Activated CD8-positive, alpha-beta memory T cell treated with anti-CD3 and anti-CD28 coated beads for 4 hours (primary cell): ENCODE measurements at places on chromosomes 6 and 20.

- DNase-seq: no peak
These were observed 36.3 kb downstream of the ZNF133 start for GRCh38 chr20:18324596-18325089.

DNA sequence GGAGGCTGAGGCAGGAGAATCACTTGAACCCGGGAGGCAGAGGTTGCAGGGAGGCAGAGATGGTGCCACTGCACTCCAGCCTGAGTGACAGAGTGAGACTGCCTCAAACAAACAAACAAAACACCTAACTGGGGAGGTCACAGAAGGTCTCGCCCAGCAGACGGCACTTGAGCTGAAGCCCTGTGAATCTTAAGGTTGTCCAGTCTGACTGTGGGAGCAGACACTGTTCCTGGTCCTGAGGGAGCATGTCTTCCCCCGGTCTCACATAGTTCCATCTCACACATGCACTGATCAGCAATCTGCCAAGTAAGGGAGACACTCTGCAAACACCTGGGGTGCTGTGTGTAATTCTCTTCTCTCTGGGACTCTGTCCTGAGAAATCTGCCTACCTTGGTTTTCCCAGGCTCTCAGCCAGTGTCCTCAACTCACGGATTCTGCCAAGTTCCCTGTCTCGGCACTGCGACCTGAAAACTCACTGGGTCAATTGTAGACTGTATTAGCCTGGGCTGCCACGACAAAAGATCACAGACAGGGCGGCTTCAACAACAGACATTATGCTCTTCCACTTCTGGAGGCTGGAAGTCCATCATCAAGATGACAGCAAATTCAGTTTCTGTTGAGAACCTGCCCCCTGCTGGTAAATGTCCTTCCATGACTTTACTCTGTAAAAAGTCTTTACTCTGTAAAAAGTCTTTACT, 94.3 kb downstream of the JPH2 start:
- DNase-seq: no peak

- no peak for DNase-seq
These were observed 57.8 kb downstream of the KIZ start for GRCh38 chr20:21183722-21184121.

GRCh38 chr6:123420512-123420911, 216.2 kb downstream of the TRDN start:
- DNase-seq: no peak

DNA sequence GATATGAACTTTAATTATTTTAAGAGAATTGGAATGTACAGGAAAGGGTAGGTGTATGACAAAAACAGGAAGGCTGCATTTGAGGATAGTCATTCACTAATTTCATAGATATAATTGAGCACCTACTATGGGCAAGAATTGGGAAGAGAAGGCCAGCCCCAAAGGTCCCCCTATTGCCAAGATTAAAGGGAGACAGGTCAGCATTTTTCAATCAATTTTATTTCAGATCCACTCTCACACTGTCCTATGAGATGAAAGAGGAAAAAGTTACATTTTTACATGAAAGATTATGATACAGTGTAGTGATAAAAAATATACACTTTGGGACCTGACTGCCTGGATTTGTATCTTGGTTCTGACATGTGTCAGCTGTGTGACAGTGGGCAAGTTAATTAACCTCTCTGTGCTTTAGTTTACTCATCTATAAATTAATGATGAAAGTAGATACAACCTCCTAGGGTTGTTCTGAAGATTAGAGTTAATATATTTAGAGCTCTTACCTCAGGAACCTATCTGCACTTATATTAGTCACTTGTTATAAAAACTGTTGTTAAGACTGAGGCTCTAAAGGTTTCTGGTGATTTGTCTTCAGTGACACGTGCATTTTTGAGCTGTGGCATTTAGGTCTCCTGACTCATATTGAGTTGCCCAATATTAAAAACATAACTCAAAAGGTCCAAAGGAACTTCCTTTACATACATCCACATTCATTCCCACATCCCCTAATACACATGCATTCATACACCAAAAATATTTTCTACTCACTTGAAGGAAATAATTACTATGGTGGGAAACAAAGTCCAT, 45.7 kb downstream of the SCGN start:
- DNase-seq: no peak

- no peak for DNase-seq
These were observed 18.3 kb downstream of the CHRNA4 start for GRCh38 chr20:63342561-63343459.

GRCh38 chr6:134173936-134174671, 121.7 kb upstream of the SLC2A12 start:
- DNase-seq: peak; percentile 73
